ENCODE measurements at places on chromosomes 7 and 10. TPM values are rescaled to one million over a fixed set of nuclear protein-coding genes. Genes with fewer than 3 reads are reported as not detected.

- DNase-seq, result no peak
These were observed 465.9 kb upstream of the GALNT17 start for GRCh38 chr7:70665997-70666396.

- DNase-seq, result no peak
These were observed 80.7 kb downstream of the HIPK2 start for GRCh38 chr7:139697056-139697455.

GRCh38 chr7:108124820-108125219 lies 5.3 kb downstream of the LAMB4 start:
- DNase-seq, result no peak

The ITIH5 gene
- 14.7 TPM for total RNA-seq

The ATOH7 gene
- total RNA-seq, result 0.41 TPM
